ENCODE measurements at places on chromosomes 4 and X.

DNA sequence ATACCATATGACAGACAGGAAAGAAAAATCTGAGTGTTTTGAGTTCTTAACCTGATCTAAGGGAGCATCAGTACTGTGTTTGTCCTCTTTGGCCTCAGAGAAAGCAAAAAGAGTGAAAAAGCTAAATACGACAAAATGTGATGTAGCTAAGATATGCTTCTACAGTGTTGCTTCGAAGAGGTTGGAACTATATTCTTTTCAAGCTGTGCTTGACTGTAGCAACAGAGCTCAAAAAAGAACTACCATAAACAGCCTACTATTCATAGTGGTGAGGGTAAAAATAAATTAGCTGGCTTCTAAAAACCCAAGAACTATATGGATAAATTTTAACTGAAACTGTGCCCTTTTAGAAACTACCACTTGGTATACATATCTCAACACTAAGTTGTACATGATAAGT lies 881.8 kb upstream of the PCDH10 start:
- DNase-seq = no peak

- no peak for DNase-seq
Measured at GRCh38 chr4:28772066-28772465, 1911.4 kb downstream of the STIM2 start.

DNA sequence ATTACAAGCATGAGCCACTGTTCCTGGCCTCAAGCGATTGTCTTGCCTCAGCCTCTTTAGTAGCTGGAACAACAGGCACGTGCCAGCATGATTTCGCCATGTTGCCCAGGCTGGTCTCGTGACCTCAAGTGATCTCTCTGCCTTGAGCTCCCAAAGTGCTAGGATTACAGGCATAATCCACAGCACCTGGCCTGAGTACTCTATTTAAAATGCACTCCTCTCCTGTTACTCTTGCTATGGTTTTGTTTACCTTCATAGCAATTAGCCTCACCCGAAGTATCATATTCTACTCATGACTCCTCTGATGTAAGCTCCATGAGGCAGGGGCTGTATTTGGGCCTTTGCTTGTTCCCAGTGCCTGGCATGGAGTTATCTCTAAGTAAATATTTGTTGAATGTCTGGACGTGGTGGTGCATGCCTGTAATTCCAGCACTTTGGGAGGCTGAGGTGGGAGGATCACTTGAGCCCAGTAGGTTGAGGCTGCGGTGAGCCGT lies 92.5 kb upstream of the SLC34A2 start:
- no peak for DNase-seq

DNA sequence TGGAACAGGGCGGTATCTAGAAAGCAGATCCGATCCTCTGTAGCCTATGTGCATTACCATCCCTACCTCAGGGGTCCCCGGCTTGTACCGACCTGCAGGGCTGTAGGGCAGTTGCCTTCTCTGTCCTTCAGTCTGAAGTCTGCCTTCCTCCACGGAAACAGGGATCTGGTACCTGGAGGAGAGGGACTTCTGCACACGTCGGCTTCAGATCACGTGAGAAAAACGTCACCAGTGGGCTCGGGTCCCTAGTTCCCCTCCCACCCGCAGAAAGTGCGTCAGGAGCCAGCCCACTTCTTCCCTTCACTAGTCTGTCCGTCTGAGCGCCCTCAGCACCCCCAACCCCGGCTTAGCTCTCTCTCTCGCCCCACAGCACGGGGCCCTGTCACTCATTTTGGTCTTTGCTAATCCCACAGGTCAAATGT lies at the start of gene TCEAL5:
TSS of gene TCEAL5 (minus strand) at position 170 of the 422 bp plus-strand sequence. CDS start 2,187 bp downstream, outside the sequence.
- no peak for DNase-seq

GRCh38 chr4:64781737-64782326 lies 372.6 kb upstream of the TECRL start:
- DNase-seq = no peak

- DNase-seq = no peak
Measured at GRCh38 chr4:78629991-78630541, 78.5 kb downstream of the ANXA3 start.

DNA sequence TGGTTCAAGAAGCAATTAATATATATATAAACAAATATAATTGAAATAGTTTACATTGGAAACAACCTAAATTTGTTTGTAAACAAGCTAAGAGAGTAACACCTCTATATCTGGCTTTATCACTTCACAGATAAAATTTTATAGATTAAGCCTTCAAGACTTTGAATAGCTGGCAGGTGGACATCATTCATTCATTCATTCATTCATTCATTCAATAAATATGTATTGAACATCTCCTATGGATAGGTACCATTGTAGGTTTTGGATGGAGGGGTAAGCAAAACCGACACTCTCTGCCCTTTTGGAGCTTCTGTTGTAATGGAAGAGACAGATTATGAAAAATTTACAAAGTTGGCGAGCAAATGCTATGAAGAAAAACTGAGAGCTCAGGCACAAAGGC lies 35.2 kb downstream of the GUCY1A1 start:
- no peak for DNase-seq

DNA sequence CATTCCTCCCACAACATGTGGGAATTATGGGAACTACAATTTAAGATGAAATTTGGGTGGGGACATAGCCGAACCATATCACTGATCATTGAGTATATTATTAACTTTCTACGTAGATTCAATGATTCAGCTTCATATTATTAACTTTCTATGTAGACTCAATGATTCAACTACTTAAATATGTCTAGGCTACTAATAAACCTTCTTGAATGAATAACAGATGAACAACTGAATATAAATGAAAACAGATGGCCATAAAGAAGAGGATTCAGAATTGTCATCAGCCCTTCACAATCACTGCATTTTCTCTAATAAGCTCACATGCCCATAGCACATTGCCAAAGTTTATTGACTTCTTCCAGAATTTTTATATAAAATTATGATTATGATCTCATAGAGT lies 57.0 kb downstream of the CEP44 start:
- no peak for DNase-seq

DNA sequence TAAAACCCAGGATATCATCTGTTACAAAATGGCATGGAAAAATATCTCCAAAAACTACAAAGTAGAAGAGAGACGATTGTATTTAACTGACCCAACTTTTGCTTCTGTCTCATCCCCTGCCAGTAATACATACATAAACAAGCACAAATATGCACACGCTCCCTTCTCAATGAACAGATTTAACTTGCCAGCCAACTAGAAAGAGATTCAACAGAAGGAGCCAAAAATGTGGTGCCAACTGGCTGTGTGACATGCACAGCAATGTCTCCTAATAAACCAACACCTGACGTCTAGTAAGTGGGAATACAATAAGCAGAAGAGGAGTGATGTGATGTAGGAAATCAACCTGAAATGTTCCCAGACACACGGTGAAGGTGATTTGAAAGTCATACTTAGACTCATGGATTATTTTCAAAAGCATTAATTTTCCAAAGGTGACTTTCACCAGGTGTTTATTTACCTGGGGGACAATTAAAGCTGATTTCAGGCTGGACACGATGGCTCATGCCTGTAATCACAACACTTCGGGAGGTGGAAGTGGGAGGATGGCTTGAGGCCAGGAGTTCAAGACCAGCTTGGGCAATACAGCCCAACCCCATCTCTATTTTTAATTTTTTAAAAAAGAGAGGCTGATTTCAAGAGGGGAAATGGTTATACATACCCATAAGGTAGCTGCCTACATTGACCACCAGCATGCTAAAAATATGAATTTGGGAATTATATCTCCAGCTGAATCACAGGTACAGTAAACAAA lies 33.7 kb downstream of the SH3RF1 start:
- no peak for DNase-seq

DNA sequence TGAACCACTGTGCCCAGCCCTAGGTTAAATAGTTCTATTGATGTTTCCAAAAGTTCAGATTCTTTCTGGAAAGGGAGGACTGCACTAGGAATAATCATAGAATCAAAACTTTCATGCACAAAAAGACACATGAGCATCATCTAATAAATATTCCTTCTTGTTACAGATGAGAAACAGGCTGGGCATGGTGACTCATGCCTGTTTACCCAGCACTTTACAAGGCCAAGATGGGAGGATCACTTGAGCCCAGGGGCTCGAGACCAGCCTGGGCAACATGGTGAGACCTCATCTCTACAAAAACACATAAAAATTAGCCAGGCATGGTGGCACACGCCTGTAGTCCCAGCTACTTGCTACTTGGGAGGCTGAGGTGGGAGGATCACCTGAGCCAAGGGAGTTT lies 27.7 kb downstream of the LARP7 start:
- DNase-seq = no peak

- no peak for DNase-seq
Measured at GRCh38 chr4:183821076-183821853, 83.8 kb upstream of the STOX2 start.

- no peak for DNase-seq
Measured at GRCh38 chrX:47484885-47485284, 1.9 kb upstream of the ZNF41 start.

GRCh38 chr4:41537292-41537890 lies 566 bp upstream of the LIMCH1 start:
- no peak for DNase-seq

GRCh38 chr4:77367638-77368037 lies 210.6 kb downstream of the CCNG2 start:
- DNase-seq = no peak

DNA sequence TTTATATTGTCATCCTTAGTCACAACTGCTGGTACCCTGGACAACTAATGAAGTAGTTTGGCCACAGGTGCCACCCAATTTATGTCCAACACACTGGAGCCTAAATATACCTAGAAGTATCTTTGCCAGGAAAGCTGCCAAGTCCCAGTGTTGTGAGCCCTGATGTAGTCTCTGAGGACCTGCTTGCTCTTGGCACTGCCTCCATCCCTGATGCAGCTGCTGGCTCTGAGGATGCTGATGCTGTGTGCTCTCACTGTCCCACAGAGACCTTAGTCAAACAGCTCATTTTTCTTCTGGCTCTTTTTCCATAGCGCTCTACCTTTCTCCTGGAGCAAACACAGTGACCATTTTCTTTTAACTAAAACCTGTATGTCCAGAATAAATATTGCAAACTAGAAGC lies 1535.4 kb upstream of the ADGRL3 start:
- DNase-seq = no peak

DNA sequence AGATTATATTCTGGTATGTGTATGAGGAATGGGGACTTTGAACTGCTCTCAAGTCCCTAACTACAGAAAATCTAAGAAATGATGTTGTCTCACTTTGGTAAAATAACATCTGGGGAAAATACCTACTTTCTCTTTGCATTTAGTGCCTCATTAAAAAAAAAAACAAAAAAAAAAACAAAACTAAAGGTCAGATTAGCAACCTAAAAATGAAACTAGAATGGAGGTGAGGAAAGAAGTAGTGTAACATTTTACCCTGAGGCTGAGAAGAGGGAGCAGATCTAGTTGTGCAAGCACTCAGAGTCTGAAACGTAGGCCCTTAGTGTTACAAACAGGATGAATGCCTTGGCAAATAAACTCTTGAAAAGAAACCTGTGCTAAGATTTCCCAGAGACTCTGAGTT lies 56.0 kb downstream of the VGLL1 start:
- peak; percentile 32 for DNase-seq

DNA sequence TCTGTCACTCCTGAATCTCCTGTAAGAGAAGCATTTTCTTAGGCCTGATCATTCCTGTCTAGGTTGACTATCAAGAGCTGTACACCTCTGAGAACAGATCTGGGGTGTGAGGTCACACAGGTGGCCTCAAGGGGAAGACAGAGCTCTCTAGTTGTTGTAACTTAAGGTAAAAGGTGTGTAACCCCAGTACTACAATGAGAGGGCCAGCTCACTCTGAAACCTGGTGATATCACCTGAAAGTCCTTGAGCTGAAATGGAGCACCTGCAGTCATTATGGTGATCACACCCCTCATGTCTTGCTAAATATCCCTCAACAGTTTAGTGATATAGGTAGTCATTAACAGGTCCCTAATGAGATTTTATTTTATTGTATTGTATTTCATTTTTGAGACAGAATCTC lies 8.8 kb upstream of the FAM9C start:
- no peak for DNase-seq

GRCh38 chr4:172683021-172683420 lies 485.6 kb upstream of the GALNT7 start:
- no peak for DNase-seq

- DNase-seq = peak; percentile 3
Measured at GRCh38 chr4:97548943-97549583, 594.2 kb downstream of the STPG2 start.

DNA sequence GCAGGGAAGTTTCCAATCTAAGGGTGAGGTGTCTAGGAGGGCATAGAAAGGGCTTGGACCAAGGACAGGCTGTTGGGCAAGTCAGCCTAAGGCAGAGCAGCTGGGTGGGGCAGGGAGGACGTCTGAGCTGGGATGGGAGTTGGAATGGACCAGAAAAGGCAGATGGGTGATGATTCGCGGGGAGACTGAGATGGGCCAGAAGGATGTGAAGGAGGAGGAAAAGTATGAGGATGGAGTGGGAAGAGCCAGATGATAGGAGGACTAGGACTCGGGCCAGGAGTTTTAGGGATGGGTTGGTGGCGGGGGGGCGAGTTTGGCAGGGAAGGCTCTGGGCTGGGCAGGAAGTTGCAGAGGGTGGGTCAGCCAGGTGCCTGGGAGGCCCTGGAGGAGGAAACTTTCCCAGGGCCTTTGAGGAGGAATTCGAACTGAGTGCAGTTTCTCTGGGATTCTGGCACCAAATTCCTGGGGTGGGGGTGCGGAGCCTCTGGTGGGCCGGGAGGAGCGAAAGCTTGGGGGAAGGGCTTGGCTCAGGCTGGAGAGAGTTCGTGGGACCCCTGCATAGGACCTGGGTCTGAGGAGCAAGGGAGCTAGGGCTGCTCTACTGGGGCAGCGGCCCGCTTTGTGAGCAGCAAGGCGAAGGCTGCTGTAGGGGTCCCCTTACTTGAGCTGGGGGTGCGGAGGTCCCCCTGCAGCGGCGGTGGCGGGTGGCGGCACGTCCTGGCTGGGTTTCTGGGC lies 8.7 kb upstream of the TIMP1 start:
- DNase-seq = no peak

- peak; percentile 69 for DNase-seq
Measured at GRCh38 chr4:183098019-183098722, 886 bp upstream of the WWC2 start.

DNA sequence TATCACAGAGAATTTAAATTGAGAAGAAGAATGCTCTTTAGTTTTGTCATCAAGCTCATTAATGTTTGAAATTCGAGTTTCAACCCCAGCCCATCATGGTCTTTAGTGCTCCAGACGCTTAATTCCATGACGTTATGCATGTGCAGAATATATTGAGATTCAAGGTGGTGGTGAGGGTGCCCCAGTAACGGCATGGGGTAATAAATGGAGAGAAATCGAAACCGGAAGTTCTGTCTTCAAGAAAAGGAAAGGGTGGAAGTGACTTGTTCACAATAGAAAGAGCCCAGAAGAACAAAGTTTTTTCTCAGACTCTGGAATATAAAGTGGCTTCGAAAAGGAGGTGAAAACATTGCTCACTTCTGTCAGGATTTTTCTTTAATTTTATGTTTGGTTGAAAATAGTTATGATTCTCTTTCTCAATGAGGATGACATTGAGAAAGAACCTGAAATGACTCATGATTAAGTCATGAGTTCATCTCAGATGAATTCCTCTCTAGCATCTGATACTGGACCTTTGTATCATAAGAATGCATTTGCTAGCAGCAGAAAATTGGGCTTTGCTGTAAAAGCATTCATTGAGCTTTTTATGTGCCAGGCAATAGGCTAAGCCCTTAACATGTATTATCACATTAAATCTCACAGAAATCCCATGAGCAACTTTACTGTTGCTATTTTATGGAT lies 779 bp upstream of the DDX60L start:
- peak; percentile 25 for DNase-seq

Data from GM20000 (cell line).